Endothelial cell of umbilical vein (primary cell): ENCODE measurements at places on chromosomes 7 and 10.

DNA sequence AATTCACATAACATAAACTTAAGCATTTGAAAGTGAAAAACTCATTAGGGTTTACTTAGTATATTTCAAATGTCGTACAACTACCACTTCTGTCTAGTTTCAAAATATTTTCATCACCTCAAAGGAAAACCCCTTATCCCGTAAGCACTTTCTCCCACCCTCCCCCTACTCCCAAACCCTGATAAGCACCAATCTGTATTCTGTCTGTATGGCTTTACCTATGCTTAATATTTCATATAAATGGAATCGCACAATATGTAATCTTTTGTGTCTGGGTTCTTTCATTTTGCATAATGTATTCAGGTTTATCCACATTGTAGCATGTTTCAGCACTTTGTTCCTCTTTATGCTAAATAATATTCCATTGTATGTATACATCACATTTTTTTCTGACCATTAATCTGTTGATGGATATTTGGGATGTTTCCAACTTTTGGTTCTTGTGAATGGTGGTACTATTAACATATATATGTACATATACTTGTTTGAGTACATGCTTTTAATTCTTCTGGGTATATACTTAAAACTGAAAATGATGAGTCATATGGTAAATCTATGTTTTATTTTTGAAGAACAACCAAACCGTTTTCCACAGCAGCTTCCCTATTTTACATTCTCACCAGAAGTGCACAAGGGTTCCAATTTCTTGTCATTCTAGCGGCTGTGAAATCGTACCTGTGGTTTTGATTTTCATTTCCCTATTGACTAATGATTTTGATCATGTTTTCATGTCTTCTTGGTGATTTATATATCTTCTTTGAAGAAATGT lies 6.2 kb upstream of the STARD3NL start:
- DNase-seq: no peak

DNA sequence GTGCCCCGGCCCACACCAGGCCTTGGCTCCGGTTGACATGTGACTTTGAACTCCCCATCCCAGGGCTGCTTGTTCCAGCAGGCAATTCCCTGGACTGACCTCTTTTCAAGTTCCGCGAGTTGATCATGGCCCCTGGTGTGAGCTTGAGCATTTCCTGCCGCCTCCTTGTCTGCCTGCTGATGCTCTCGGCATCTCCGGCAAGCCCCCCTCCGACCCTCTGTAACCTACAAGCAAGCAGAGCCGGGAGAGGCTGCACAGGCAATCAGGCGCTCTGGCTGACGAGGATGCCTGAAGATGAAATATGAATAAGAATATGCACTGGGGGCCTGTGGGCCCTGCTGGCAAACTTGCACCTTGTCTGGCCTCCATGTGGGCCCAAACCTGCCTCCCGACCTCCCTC lies 304.9 kb upstream of the MKI67 start:
- DNase-seq: no peak

DNA sequence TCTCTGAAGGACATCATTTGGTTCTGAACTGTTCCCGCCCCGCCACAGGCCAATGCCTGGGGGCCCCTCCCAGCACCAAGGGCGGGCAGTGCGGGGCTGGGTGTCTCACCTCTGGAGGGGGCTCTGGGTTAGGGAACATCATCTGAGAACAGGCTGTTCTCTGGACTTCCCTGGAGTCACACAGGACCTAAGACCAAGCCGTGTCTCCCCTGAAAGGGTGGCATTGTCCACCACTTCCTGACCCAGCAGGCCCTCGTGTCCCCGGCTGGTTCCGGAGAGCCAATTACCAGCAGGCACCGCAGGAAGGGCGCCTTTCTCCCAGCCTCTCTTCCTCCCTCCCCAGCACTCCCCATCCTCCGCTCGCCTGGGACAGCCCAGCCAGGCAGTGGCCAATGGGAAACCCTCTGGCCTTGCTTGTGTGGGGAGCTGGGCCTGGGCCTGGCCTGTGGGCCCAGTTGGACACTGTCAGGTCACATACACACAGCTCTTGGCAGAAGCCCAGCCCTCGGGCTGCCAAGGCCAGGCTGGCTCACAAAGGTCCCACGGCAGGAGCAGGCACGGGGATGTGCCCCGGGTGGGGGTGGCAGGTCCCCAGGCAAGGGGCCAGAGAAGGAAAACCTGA lies 119.5 kb downstream of the SPDYE5 start:
- DNase-seq: peak; percentile 82

- no peak for DNase-seq
Observed at GRCh38 chr10:32253276-32253675, 93.7 kb downstream of the EPC1 start.

GRCh38 chr7:25841575-25841974 lies 310.4 kb upstream of the NFE2L3 start:
- no peak for DNase-seq

- peak; percentile 67 for DNase-seq
Observed at GRCh38 chr7:28093623-28094232, 86.9 kb downstream of the JAZF1 start.

DNA sequence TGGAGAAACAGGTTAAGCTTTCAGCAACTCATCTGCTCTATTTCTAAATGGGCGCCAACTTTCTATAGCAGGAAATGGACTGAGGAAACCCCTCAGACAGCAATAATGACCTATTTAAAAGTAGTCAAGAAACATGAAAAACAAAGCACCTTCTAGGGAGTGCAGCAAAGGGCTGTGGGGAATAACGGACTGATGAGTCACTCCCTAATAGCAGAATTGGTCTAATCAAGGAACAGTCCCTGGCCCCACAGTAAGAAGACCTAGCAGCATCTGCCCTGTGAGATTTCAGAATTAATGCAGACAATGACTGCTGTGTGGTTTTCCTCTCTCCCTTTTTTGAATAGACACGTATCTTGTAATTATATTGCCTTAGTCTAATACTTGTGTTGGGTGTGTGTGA lies 602.9 kb downstream of the IPMK start:
- no peak for DNase-seq

DNA sequence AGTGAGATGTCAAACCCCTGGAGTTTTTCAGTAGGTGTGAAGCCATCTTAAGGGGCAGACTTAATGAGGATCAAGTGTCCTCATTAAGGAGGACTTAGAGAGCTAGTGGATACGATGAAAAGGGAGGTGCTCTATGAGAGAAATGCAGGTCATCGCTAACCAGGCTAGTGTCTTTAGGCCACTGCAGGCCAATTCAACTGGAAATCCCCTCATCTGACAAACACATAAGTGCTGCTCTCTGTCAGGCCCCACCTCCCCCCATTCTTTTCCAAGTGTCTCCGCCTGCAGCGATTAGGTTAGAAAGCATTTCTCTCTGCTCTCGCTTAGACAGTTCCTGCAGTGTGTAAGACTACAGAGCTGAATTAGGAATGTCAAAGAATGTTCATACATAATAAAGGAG lies 33.7 kb downstream of the RBM28 start:
- DNase-seq: no peak

DNA sequence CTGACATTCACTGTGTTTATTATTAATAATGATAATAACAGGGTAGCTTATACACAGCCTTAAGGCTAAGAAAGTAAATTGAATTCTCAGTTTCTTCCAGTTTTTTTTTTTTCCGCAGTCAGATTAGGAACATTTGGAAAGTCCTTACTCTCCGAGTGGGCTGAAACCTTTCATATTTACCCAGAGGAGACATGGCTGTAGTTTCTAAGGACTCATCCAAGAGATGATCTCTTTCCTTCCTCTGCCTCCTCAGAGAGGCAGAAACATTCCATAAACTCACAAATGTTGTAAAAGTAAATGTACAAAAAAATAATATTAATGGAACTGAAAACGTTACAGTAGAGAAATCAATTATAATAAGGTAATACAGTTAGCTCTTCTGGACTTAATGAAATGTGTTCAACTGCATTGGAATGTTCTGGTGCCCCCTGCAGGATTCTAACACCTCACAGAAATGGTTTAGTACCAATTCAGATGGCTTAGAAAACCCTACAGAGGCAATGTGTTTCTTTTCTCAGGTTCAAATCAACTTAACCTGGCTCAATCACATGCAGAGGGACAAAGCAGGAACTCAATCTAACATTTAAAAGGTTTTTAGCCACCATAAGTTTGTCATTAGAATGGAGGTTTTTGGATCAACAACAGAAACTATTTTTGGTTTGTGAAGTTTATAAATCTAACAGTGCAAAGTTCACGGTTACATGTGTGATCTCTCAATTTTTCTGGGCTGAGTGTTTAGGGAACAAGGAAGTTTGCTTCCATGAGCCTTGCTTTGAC lies 71.7 kb downstream of the ICA1 start:
- peak; percentile 65 for DNase-seq

GRCh38 chr10:95837783-95838182 lies 70.0 kb upstream of the CC2D2B start:
- DNase-seq: no peak
